Large intestine (tissue), 12 donors: ENCODE measurements at places on chromosomes 11 and 22. TPM values are rescaled to one million over a fixed set of nuclear protein-coding genes. Genes with fewer than 3 reads are reported as not detected.

MMP13 gene
- 0.07 TPM for polyA plus RNA-seq

KIRREL3 gene
- polyA plus RNA-seq = 0.96 TPM

FSHB gene
- not detected for polyA plus RNA-seq

- DNase-seq = peak; percentile 45
Observed at GRCh38 chr11:12216041-12216451, 105.7 kb downstream of the MICAL2 start.

DNA sequence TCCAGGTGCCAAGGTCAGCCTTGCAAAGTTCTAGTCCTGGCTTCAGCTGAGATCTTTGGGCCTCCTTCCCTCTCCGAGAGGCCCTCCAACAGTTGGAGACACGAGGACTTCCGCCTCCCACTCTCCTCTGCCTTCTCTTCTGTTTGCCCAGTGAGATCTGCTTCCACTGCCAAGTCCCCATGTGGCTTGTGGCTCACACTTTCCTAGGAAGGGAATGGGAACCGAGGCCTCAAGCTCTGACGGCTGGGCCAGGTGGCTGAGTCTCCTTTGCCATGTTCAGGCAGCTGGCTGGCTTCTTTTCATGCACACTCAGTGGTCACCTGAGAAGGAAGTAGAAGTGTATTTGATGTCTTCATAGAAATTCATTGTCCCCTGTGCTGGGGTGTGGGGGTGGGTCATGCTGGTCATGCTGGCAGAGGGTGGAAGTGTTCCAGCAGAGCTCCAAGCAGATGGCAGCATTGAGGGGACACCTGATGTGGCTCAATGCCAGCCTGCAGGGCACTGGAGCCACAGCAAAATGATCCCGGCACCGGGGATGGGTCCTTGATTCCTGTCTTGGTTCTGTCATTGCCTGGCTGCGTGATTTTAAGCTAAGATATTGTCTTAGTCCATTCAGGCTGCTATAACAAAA lies 130.4 kb downstream of the ADAMTS15 start:
- DNase-seq = no peak

DNA sequence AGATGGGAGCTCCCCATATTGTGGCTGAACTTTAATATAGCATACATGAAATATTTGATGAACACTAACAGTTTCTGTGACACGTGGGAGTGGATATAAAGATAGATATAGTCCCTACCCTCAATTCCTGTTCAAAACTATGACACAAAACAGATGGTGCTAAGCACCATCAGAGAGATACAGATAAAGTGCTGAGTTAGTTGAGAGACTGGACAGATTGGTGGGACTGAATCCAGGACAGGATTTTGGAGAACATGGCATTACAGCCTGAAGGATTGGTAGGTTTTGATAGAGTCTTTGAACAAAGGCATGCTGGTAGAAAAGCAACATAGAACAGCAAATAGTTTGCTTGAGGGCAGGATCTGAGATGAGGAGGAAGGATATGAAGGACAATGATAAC lies 215.1 kb upstream of the SORL1-AS1 start:
- no peak for DNase-seq

- DNase-seq = no peak
Observed at GRCh38 chr11:126743628-126744027, 256.9 kb downstream of the KIRREL3 start.

GRCh38 chr22:40107244-40107643 lies 70.5 kb upstream of the TNRC6B start:
- DNase-seq = no peak

- DNase-seq = no peak
Observed at GRCh38 chr11:115921986-115922385, 417.8 kb upstream of the CADM1 start.
